ENCODE measurements at places on chromosomes 4 and X.

GRCh38 chr4:53171797-53172196, 194.1 kb downstream of the SCFD2 start:
- ATAC-seq = no peak

- ATAC-seq = no peak
Measured at GRCh38 chr4:81042578-81043365, 12.3 kb downstream of the BMP3 start.

DNA sequence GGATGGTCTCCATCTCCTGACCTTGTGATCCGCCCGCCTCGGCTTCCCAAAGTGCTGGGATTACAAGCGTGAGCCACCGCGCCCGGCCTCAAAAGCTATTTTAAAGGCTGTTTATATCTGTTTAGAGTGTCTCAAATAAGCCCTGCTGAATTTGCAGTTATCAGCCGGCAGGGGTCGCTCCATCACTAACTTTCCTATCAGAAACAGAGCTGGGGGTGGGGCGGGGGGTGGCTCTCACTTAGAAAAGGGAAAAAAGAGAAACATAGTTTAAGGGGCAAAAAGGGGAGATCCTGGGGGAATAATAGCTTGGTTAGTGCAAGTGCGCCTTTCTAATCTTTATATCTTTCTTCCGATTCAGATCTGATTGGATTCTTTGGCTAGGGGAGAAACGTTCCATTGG, 450.7 kb downstream of the UBE2NL start:
- ATAC-seq = no peak

DNA sequence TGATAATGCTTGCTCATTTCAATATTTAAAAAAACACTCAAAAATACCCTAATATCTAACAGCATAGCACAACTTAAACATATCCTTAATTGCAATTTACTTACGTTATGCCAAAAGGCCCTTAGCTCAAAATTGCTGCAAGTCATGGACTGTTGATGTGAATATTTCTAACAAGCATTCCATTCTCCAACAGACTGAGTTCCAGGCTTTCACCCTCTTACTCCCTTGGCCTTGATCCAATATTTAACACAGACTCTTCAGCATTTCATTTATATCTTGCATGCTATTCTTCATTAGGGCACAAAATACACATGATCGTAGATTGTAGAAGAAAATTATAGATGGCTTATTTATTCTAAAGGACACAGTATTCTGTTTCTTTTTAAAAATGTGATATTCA, 96.5 kb downstream of the RNF150 start:
- no peak for ATAC-seq

GRCh38 chrX:11311706-11312105, 18.5 kb downstream of the AMELX start:
- no peak for ATAC-seq

GRCh38 chr4:123661080-123661737, 264.6 kb downstream of the SPRY1 start:
- ATAC-seq = no peak

DNA sequence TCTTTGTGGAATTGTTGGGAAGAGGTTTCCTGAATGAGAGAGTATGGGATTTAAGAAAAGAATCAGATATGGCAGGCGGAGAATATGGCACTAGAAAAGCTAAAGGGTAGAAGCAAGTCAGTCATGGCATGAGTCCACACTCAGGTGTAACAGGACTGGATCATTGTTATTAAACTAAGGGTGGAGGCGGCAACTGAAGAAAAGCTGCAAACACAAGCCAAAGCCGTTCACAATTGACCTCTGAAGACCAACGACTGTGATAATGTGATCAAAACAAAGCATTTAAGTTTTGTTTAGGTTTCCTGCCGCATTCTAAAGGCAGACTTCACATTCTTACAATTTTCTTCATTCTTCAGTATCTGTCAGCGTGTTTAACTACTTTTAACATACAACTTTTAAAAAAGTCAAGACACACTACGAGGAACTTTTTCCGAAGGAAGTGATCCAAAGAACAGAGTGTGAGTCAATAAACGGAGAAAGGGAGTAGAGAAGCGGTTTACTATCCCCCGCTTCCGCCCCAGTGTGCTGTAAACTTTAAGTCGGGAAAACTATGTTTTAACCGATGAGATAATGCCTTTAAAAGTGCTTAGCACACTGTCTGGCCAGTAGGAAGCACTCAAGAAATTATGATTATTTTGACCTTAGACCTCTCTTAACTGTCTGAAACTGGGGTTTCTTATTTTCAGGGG, 909 bp upstream of the SLAIN2 start:
- no peak for ATAC-seq
